ENCODE measurements at places on chromosomes 1 and 21.

GRCh38 chr1:209585197-209585596 is 1.7 kb downstream of the CAMK1G start:
- no peak for DNase-seq

- no peak for DNase-seq
These were observed 44.9 kb downstream of the LRRC8D start for GRCh38 chr1:89865498-89866382.

GRCh38 chr1:22704440-22705067 is 6.1 kb upstream of the EPHB2 start:
- DNase-seq = peak; percentile 63

DNA sequence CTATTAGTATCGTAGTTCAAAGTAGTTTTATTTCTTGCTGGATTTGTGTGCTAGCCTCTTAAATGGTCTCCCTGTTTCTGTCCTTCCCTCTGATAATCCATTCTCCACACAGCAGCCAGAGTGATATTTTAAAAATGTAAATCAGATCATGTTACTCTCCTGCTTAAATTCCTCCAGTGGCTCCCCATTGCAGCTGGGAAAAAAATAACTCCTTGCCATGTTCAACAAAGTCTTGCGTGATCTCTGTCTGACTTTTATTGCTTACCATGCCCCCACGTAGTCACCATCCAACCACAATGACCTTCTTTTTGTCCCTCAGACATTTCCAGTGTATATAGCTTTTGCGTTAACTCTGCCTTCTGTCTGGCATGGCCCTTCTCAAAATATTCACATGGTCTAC is 178.8 kb downstream of the FGGY start:
- DNase-seq = no peak

GRCh38 chr1:80462006-80462405 is 1338.7 kb upstream of the ADGRL2 start:
- no peak for DNase-seq

GRCh38 chr1:47569681-47570470 is 132.0 kb downstream of the FOXD2 start:
- no peak for DNase-seq

Data from activated T-cell treated with anti-CD3 and anti-CD28 coated beads for 1 hour (primary cell).